CMK (cell line): ENCODE measurements at places on chromosomes 7 and 10.

DNA sequence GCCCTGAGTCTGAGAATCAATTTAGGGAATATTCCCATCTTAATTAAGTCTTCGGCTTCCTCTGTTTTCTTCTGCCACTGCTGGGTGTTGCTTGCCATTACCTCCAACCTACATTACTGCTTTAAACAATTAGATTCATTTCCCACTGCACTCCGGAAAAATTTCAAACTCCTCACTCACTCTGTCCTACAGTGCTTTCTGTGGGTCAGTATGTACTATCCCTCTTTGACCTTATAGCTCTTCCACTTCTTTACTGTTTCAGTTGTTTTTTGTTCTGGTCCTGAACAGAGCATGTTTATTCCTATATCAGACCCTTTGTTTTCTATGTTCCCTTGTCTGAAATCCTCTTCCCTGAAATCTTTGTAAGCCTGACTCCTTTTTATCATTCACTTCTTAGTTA is 160.6 kb downstream of the MAGI2 start:
- DNase-seq, result no peak

DNA sequence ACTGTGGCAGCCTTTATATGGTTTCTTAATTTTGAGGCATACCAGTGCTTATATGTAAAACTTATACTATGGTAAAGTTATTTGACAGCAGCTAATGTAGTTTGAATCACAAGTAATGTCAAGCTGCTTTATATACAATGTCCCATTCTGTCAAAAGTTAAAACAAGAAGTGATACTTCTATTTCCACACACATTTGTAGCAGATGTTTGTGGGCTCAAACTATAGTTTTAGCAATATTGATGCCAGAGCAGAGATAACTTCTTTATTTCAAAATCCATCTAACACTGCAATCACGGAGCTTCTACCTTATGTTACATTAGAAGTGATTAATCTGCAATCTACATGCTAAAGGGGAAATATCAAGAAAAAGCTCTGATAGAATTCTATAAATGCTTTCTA is 149.6 kb downstream of the ADK start:
- DNase-seq, result no peak

DNA sequence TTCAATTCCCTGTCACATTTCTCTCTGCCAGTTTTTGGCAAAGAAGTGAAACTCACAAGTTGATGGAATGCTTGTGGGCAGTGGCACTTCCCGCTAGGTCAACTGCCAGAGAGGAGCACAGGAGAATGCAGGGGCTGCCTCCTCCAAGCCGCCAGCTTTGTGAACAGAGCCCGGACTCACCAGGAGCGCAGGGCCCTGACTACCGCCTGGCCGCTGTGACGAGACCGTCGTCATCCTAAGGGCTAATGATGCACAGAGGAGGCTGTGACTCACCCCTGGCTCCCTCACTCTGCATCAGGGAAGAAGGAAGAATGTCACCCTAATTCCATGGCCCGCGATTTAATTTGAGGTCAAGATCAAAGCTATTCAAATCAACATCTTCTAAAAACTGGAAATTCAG is 123.9 kb downstream of the TAX1BP1 start:
- no peak for DNase-seq

- no peak for DNase-seq
Measured at GRCh38 chr10:86681047-86681446, 12.7 kb downstream of the LDB3 start.

GRCh38 chr7:138116141-138116540 is 39.9 kb downstream of the AKR1D1 start:
- no peak for DNase-seq

DNA sequence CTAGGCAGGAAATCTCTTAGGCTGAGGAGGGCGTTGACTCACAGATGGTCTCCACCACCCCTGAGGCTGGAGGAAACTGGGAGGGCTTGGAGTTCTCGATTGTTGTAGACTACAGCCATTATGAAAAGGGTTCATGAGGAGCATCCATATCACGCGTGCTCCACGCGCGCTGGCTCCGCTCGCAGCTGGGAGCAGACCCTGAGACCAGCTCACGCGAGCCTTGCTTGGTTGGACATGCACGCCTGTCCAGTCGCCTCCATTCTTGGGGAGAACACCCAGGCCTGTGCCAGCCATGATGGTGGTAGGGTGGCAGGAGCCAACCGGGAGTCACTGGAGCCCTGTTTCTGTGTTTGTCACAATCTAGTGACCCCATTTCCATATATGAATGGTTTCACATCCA is 139.1 kb downstream of the TCERG1L start:
- DNase-seq, result no peak

- no peak for DNase-seq
Measured at GRCh38 chr7:26363465-26363864, 71.8 kb downstream of the SNX10 start.

- DNase-seq, result no peak
Measured at GRCh38 chr10:71087622-71088021, 124.7 kb upstream of the UNC5B start.
